Esophagus muscularis mucosa (tissue), 4 donors: ENCODE measurements at places on chromosomes 7 and 10. TPM values are rescaled to one million over a fixed set of nuclear protein-coding genes. Genes with fewer than 3 reads are reported as not detected.

GRCh38 chr7:143265017-143265693, 1.9 kb downstream of the GSTK1 start:
- peak overlapping the region; percentile 84 for H3K27ac ChIP-seq
- peaks cover 38% of the 10 kb centered on the region for H3K4me1 ChIP-seq
- H3K36me3 ChIP-seq: peaks cover 18% of the 10 kb centered on the region
- DNase-seq: no peak

GRCh38 chr10:116178086-116178605, 94.9 kb downstream of the GFRA1 start:
- H3K27ac ChIP-seq: no peak overlapping the region
- no peaks in the 10 kb centered on the region for H3K36me3 ChIP-seq
- DNase-seq: no peak
- no peaks in the 10 kb centered on the region for H3K4me1 ChIP-seq
- H3K27me3 ChIP-seq: no peaks in the 10 kb centered on the region

DNA sequence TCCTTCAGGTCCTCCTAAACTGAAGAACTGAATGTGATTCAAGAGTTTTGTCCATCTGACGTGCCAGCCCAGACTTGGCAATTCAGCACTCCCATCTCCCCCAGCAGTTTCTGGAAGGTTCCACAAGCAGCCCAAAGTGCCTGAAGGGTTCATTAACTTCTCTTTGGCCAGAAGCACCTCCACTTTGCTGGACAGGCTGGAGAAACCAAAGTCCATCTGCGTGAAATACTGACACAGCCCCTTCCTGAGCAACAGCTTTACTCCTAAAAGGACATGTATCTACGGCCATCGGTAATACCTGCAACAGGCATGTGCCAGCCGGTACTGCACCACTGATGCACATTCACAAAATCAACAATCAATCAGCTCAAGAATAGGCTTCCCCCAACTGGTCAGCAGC, 48.5 kb downstream of the RSU1 start:
- no peaks in the 10 kb centered on the region for H3K27me3 ChIP-seq
- H3K27ac ChIP-seq: no peak overlapping the region
- peaks cover 16% of the 10 kb centered on the region for H3K4me1 ChIP-seq
- H3K4me3 ChIP-seq: no peak overlapping the region

- no peak overlapping the region for H3K4me3 ChIP-seq
- no peaks in the 10 kb centered on the region for H3K4me1 ChIP-seq
- no peaks in the 10 kb centered on the region for H3K27me3 ChIP-seq
Observed at GRCh38 chr7:117730390-117730789, 142.9 kb downstream of the CTTNBP2 start.

- DNase-seq: no peak
- H3K4me3 ChIP-seq: no peak overlapping the region
- no peaks in the 10 kb centered on the region for H3K27me3 ChIP-seq
- H3K4me1 ChIP-seq: no peaks in the 10 kb centered on the region
Observed at GRCh38 chr7:67547183-67547907, 550.7 kb downstream of the TYW1 start.

DNA sequence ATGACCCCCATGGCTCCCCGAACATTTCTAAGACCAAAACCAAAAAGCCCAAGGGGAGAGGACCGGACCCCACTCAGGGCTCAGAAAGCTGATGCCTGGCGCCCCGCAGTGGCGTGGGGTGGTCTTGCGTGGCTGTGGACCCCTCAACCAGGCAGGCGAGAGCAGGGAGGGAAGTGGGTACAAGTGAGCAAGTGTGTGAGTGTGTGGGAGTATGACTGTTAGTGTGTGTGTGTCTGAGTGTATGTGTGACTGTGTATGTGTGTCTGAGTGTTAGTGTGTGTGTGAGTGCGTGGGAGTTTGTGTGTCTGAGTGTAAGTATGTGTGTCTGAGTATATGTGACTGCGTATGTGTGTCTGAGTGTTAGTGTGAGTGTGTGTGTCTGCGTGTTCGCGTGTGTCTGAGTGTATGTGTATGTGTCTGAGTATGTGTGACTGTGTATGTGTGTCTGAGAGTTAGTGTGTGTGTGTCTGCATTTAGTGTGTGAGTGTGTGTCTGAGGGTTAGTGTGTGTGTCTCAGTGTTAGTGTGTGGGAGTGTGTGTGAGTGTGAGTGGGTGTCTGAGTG, 34.0 kb upstream of the INSIG1 start:
- H3K4me1 ChIP-seq: no peaks in the 10 kb centered on the region
- no peak overlapping the region for H3K4me3 ChIP-seq
- H3K27me3 ChIP-seq: no peaks in the 10 kb centered on the region
- H3K27ac ChIP-seq: no peak overlapping the region

DNA sequence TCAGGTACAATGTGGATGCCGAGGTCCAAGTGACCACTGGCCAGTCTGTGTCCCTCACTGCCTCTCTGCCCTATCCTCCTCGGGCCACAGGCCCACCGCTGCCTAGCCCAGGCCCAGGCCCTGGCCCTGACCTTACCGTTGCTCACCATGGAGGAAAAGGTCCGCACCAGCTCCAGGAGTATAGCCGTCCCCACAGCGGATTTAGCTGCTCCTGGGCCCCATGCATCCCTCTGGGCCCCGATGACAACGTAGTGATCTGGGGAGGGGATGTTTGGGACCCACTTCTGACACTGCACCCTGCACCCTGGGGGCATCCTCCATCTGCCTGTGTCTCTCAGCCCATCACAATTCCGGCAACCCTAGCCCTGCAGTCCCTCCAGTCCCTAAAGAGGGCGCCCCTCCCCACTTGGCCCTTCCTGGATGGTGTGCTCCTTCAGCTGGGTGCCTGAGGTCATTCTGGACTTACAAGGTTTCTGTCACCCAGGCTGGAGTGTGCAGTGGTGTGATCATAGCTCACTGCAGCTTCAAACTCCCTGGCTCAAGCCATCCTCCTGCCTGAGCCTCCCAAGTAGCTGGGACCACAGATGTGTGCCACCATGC, 12.1 kb downstream of the TFR2 start:
- H3K4me3 ChIP-seq: no peak overlapping the region
- DNase-seq: no peak
- H3K4me1 ChIP-seq: peaks cover 24% of the 10 kb centered on the region
- H3K27me3 ChIP-seq: peaks cover 16% of the 10 kb centered on the region
- no peak overlapping the region for H3K27ac ChIP-seq

SEC61G gene
- total RNA-seq: 242 TPM

GRCh38 chr7:47578579-47579270, 3.2 kb downstream of the TNS3 start:
- DNase-seq: no peak
- no peaks in the 10 kb centered on the region for H3K36me3 ChIP-seq
- H3K4me1 ChIP-seq: peaks cover 82% of the 10 kb centered on the region
- H3K4me3 ChIP-seq: no peak overlapping the region
- no peaks in the 10 kb centered on the region for H3K27me3 ChIP-seq

DNA sequence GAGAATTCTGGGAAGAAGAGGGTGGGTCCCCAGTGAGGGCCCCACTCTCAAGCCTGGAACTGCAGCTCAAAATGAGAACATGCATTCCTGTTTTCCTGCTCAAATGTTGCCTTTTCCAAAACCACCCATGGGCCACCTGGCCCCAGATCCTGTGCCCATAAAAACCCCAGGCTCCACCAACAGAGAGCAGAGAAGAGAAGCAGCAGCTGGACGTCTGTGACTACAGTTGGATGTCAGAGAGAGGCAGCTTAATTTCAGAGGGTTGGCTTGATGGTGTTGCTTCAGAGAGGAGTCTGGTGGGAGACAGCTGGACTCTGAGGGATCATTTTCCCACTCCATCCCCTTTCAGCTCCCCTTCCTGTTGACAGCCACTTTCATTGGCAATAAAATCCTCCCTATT, 256.4 kb downstream of the FZD1 start:
- no peaks in the 10 kb centered on the region for H3K36me3 ChIP-seq
- no peak overlapping the region for H3K27ac ChIP-seq
- no peak overlapping the region for H3K4me3 ChIP-seq
- H3K27me3 ChIP-seq: no peaks in the 10 kb centered on the region
- no peak for DNase-seq
- no peaks in the 10 kb centered on the region for H3K4me1 ChIP-seq

DNA sequence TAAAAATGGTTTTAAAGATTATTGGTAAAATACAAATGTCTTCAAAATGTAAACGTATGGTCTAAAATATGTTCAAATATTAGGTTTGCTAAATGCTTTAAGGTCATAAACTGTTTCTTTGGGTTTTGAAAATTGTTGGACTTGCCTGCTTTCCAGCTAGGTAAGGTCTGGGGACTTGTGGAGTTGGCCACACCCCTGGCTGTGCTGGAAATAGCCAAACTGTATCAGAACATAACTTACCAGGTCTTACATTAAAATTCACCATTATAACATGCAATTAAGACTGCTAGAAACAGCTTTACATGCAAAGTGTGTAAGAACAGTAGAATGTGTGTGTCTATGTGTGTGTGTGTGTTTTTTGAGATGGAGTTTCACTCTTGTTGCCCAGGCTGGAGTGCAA, 29.7 kb upstream of the BNIP3 start:
- no peaks in the 10 kb centered on the region for H3K4me1 ChIP-seq
- H3K27me3 ChIP-seq: no peaks in the 10 kb centered on the region
- H3K36me3 ChIP-seq: no peaks in the 10 kb centered on the region
- H3K4me3 ChIP-seq: no peak overlapping the region
- DNase-seq: no peak

IDI2 gene
- not detected for total RNA-seq

- no peak overlapping the region for H3K27ac ChIP-seq
- no peak for DNase-seq
- H3K36me3 ChIP-seq: no peaks in the 10 kb centered on the region
- H3K4me1 ChIP-seq: no peaks in the 10 kb centered on the region
- no peak overlapping the region for H3K4me3 ChIP-seq
- no peaks in the 10 kb centered on the region for H3K27me3 ChIP-seq
Observed at GRCh38 chr7:146177301-146177700, 60.7 kb downstream of the CNTNAP2 start.

GRCh38 chr10:94013331-94013760, 19.6 kb downstream of the PLCE1 start:
- H3K27me3 ChIP-seq: no peaks in the 10 kb centered on the region
- no peaks in the 10 kb centered on the region for H3K36me3 ChIP-seq
- no peak for DNase-seq
- H3K4me1 ChIP-seq: no peaks in the 10 kb centered on the region
- no peak overlapping the region for H3K27ac ChIP-seq

DNA sequence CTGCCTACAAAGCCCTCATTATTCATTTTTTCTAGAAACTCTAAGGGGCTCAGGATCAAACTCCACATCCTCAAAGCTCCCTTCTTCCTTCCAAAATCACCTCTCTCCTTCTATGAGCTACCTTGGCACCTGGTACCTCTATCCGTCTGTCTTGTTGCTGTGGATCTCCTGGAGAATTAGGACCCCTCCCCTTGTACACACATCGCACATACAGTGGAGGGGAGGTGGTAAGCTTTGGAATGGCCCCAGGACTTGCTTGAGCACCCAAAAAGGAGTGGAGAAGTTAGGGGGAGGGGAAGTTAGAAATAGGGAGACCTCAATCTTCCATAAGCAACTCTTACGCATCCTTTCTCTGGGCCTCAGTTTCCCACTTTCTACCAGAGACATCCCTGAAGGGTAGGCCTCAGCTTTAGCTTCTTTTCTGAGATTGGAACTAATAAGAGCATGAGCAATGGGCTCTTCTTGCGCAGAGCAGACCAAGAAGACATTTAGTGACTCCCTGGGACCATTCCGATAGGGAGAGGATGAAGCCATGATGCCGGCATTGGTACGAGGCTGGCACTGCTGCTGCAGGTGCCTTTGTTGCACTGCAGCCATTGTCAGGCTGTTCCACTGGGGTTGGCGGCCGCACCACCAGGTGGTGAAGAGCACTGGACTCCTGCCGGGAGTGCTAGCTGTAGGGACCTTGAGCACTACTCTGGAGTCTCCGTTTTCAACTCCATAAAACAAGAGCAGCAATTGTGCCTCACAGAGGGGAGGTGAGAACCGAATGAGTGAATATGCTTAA, 4.5 kb downstream of the CYP26C1 start:
- H3K27ac ChIP-seq: no peak overlapping the region
- peaks cover 31% of the 10 kb centered on the region for H3K27me3 ChIP-seq
- no peaks in the 10 kb centered on the region for H3K36me3 ChIP-seq
- H3K4me3 ChIP-seq: no peak overlapping the region
- H3K4me1 ChIP-seq: peaks cover 18% of the 10 kb centered on the region

DNA sequence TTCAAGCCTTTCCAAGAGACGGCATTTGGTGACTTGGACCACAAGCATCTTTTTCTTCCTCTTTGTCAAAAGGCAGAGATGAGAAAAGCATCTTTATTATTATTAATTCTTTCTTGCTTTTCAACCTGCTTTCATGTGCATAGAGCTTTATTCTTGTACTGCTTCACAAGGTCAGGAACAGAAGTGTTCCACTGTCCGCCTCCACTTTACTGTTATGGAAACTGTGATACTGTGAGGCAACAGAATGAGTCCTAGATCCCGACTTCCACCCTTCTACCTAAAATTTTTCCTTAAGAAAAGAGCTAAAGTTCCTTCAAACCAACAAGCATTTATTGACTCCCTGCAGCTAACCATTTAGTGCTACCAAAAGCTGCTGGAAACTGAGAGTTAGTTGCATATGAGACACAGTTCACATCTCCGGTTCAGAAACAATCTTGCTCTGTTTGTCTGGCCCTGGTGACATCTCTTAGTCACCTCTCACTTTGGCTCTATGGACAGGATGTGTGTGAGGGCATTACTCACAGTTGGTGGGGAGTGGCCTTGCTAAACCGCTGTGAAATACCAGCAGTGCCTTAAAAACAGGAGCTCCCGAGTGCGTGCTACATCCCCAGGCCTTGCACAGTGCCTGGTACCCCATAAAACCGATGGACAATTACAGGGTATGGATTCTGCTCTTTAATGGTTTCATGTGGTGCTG, 77.1 kb upstream of the TRIL start:
- no peak overlapping the region for H3K27ac ChIP-seq
- H3K4me3 ChIP-seq: no peak overlapping the region
- peaks cover 12% of the 10 kb centered on the region for H3K4me1 ChIP-seq
- H3K36me3 ChIP-seq: no peaks in the 10 kb centered on the region
- no peak for DNase-seq
- H3K27me3 ChIP-seq: no peaks in the 10 kb centered on the region

- H3K27ac ChIP-seq: no peak overlapping the region
- no peak overlapping the region for H3K4me3 ChIP-seq
- no peaks in the 10 kb centered on the region for H3K36me3 ChIP-seq
Observed at GRCh38 chr10:31596765-31597164, 277.7 kb downstream of the ZEB1 start.

SLC16A9 gene
- 0.45 TPM for total RNA-seq

SYT15B gene
- total RNA-seq: 11.3 TPM

VPS37D gene
- 2.5 TPM for total RNA-seq

DNA sequence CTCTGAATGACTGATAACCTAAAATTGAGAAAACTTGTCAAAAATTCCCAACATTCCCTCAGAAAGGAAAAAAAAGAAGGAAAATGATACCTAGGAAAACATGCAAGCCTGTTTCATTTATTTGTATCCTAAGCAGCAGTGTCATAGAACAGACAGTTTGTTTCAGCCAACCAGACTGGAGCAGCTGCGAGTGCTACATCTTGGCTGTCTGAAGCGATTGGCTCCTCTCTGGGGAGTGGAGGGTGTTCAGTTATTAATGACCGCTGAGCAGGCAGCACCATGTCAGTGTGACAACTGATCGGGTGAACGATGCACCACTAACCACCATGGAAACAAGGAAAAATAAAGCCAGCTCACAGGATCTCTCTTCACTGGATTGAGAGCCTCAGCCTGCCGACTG, at the start of gene LRRN3:
LRRN3 (plus strand) TSS at position 282 of the 400 bp plus-strand sequence. CDS start 31,646 bp downstream, outside the sequence.
- no peak for DNase-seq
- H3K4me3 ChIP-seq: peak within 1 kb of the TSS; percentile 46
- no peak within 1 kb of the TSS for H3K27ac ChIP-seq
- H3K27me3 ChIP-seq: no peaks in the 10 kb centered on the region
- H3K4me1 ChIP-seq: peaks cover 36% of the 10 kb centered on the region
